Sigmoid colon (tissue), 7 donors: ENCODE measurements at places on chromosomes 4 and X. TPM values are rescaled to one million over a fixed set of nuclear protein-coding genes. Genes with fewer than 3 reads are reported as not detected.

HTT gene
- total RNA-seq = 17.0 TPM

CENPVL3 gene
- total RNA-seq = not detected

ZNF711 gene
- total RNA-seq = 3.1 TPM

TRIM60 gene
- total RNA-seq = not detected

ATP2B3 gene
- total RNA-seq = under 0.01 TPM

PABPC1L2A gene
- not detected for total RNA-seq

CNKSR2 gene
- total RNA-seq = 3.3 TPM

GAB3 gene
- 2.0 TPM for total RNA-seq

UGT2B11 gene
- total RNA-seq = 0.49 TPM

- DNase-seq = no peak
Observed at GRCh38 chr4:25466966-25467697, 90.1 kb downstream of the ANAPC4 start.

DNA sequence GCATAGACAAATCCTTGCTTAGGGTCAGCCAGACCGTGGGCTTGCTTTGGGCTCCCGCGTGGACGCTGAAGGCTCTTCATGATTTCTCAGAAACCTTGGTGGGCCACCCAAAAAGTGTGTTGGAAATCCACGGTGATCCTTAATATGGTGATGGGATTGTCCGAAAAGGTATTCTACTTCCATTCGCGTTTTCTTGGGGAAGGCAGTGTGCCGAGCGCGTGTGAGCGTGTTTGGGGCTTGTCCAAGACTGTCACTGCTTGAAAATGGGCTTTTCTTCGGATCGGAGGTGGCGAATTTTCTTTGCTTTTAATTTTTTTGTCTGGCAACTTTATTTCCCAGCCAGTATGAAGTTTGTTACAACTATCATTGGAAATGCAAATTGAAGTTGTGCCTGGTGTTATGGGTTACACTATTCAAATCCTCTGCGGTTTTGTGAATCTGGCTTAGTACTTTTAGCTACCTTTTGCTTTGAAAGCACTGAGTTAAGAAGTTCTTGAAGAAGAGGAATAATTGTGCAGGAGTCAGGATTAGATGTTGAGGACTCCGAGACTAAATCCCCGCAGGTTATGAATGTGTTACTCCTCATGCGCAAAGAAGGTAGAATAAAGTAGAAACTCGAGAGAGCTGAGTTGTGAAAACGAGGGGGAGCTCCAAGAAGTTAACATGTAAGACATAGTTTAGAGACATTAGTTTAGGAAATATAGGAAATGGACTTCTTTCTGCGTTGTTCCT lies 3.2 kb downstream of the SPRY1 start:
- no peak for DNase-seq

- DNase-seq = peak; percentile 88
Observed at GRCh38 chrX:56802921-56803849, 74.1 kb downstream of the NBDY start.

- no peak for DNase-seq
Observed at GRCh38 chrX:5080791-5081190, 1147.9 kb downstream of the NLGN4X start.

DNA sequence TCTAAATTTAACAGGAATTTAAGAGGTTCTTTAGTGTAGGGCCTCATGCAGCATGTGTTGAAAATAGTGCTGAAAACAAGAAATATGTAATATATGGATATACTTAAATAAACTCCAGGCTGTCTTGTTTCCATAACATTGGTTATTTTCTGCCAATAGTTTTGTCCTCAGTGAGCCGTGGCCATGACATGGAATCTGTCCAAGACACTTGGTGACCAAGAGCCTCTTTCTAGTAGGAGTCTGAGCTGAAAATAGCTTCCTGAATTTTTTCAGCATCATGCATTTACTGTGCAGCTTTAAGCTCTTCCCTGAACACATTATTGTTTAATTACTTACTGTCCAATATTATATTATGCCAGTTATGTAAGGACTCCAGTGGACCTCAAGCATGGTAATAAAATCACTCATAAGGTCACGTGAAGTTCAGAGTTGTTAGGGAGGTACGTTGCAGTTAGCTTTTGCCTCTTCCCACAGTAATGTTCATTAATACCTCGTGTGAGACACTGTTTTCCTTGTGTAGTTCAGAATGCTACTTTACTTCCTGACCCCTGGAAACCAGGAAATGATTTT lies 488.2 kb downstream of the GRID2 start:
- no peak for DNase-seq

DNA sequence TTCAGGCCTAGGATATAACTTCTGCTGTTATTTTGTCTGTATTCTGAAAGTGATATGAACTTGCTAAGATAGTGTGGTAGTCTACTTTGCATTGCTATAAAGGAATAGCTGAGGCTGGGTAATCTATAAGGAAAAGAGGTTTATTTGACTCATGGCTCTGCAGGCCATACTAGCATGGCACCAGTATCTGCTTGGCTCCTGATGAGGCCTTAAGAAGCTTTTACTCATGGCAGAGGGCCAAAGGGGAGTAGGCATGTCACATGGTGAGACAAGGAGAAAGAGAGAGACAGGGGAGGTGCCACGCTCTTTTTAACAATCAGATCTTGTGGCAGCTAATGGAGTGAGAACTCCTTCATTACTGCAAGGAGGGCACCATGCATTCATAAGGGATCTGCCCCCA lies 247.3 kb downstream of the GPAT3 start:
- DNase-seq = no peak

DNA sequence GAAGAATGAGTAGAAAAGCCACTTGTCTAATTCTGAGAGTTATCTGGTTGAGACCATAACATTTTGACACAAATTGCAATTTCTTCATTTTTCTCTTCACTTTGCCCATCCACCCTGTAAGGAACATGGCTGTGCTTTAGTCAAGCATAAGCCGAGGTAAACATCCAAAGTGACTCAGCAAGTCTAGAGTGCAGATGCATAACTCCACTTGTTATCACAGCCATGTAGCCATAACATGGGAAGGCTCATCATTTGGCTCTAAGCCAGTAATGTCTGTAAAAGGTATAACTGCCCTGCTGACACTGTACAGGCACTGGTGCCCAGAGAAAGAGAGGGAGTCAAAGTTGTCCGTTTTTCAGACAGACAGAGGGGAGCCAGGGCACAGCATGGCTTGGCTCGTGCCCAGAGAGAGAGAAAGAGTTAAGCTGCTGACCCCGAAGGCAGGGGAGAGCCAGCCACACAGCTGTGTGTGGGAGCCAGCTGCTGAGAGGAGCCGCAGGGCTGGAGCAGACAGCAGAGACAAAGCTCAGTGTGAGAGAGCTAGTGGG lies 76.9 kb upstream of the EXOC1L start:
- no peak for DNase-seq

- no peak for DNase-seq
Observed at GRCh38 chrX:53421772-53422085, 725 bp downstream of the SMC1A start.

GRCh38 chr4:39446842-39447573 lies 11.7 kb downstream of the RPL9 start:
- DNase-seq = peak; percentile 87

DNA sequence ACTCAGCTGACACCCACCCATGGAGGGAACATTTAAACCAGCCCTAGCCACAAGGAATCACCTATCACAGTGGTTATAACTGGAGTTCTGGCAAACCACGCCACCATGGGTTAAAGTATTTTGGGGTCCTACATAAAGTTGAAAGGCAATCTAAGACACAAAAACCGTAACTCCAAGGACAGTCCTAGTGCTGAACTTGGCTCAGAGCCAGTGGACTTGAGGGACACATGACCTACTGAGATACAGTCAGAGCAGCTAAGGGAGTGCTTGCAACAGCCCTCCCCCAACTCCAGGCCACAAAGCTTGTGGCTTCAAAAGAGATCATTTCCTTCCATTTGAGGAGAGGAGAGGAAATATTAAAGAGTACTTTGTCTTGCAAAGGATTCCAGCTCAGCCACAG lies 300.5 kb downstream of the FGF13 start:
- no peak for DNase-seq

DNA sequence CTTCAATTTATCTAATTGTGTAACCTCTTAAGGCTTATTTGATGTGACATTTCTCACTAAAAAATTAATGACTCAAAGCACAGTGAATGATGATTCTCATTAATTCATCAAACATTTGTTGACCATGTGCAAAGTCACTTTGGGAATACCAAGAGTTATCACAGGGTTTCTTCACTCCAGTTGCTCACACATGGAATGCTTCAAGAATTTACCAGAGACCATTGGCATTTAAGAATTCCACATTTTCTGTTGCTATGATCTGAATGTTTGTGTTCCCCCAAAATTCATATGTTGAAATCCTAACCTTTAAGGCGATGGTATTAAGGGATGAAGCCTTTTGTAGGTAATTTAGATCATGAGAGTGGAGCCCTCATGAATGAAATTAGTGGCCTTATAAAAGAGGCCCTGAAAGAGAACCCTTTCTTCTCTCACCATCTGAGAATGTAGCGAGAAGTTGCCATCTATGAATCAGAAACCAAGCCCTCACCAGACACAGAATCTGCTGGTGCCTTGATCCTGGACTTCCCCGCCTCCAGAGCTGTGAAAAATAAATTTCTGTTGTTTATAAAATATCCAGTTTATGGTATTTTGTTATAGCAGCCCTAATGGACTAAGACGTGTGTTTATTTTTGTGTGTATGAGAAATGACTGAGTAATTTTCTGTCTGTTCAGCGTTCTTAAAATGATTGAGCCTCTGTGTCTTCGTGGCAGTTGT lies 16.4 kb upstream of the SRPX start:
- no peak for DNase-seq

- no peak for DNase-seq
Observed at GRCh38 chr4:93897559-93897958, 69.0 kb downstream of the ATOH1 start.

GRCh38 chr4:185890196-185890595 lies 78.2 kb upstream of the SORBS2 start:
- no peak for DNase-seq

DNA sequence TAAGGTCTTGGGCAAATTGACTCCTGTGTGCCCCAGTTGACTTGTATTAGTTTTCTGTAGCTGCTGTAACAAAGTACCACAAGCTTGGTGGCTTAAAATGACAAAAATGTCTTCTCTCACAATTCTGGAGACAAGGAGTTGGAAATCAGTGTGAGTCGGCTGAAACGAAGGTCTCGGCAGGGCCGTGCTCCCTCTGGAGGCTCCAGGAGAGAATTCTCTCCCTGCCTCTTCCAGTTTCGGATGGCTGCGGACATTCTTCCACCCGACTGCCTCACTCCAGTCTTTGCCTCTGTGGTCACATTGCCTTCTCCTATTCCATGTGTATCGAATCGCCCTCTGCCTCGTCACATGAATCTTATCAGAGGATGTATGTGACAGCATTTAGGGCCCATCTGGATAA lies 66.0 kb upstream of the PHOX2B start:
- no peak for DNase-seq

GRCh38 chrX:77061545-77061944 lies 385.6 kb upstream of the FGF16 start:
- DNase-seq = no peak

- no peak for DNase-seq
Observed at GRCh38 chr4:139718833-139719232, 53.2 kb downstream of the MGST2 start.

GRCh38 chr4:39054497-39054896 lies 7.5 kb upstream of the KLHL5 start:
- no peak for DNase-seq

GRCh38 chrX:9906919-9907318 lies 60.2 kb upstream of the CLDN34 start:
- no peak for DNase-seq

GRCh38 chrX:94813541-94813940 lies 1139.5 kb downstream of the FAM133A start:
- no peak for DNase-seq

DNA sequence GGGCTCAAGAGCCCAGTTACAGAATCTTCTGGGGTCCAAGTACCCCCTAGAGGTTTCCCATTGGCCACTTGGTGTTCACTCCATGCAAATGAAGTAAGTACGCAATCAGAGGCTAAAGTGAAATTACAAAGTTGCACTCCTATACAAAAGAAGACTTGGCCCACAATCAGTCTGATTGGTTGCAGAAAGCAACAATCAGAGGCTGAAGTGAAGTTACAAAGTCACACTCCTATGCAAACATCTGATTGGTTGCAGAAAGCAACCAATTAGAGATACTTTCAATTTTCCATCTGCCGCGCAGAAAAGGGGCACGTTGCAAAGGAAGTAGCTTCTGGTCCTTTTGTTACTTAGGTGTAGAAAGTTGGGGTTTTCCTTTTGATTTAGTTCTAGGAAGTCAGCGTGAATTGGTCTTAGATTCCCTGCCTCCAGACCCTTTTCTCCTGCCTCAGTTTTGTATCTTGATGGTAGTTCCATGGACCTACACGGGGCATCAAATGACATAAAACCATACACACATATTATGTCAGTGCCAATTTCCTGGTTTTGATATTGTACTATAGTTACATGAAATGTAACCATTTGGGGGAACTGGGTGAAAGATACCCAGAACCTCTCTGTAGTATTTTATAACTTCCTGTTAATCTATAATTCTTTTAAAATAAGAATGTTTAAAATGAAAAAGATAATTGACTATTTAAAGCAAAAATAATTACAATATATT lies 12.4 kb upstream of the PIN4 start:
- no peak for DNase-seq

GRCh38 chr4:103021120-103021519 lies 1.6 kb upstream of the SLC9B1 start:
- no peak for DNase-seq

DNA sequence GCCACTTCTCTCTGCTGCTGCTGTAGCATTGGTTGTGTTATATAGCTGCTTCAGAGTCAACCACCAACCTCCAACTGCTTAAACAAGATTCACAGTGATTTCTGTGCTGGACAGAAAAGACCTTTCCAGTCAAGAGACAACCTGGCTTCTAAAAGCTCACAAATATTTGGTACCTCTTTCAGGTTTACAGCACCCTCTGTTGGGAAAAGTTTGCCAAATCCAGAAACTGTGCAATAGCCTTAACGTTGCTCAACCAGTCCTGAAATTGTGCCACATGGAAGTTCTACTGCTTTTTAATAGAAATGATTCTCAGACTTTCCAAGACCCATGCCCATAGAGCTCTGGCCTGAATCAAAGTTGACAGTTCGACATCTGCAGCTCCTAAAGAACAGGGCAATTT lies 842.1 kb upstream of the HTR2C start:
- DNase-seq = no peak

GRCh38 chr4:7348946-7349900 lies 85.5 kb downstream of the PSAPL1 start:
- no peak for DNase-seq

GRCh38 chr4:70654605-70655011 lies 11.7 kb downstream of the JCHAIN start:
- DNase-seq = no peak

DNA sequence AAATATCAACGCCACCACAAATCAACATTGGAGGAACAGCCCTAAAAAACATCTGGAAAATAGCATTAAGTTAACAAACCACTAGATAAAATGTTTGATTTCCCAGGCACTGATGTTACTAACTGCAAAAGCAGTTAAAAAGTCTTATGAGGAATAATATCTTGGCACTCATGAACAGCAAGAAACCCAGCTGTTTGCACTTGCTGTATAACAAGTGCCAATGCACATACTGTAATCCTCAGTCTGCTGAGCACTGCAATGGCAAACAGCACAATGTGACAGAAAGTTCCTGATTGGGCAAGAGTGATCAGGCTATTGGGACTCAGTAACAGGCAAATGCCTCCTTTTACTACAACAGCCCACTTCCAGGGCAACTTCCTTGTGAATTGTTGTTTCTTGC lies 20.8 kb upstream of the SEC24B start:
- no peak for DNase-seq

- no peak for DNase-seq
Observed at GRCh38 chr4:166128403-166128802, 255.4 kb downstream of the TLL1 start.
